ENCODE measurements at places on chromosomes 3 and 15.
A peak's percentile ranks its signal among the peaks of the same experiment; 100 is the strongest.

DNA sequence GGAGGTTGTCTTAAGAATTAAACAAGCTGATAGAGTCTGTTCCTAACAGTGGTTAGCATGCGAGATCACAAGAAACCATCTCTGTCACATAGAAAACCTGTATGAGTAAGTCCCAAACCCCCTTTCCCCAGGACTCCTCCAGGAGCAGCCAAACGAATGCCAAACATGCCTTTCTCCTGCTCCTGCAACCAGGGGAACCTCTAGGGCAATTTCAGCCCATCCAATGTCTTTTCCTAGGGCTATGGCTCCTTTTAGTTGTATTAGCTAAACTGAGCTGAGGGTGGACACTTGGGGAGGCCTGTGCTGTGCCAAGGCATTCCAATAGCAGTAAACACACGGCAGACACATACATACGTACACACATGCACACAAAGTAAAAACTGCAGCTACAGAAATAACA is 36.5 kb upstream of the TIMP4 start:
- H3K36me3 ChIP-seq = no peaks in the 10 kb centered on the region
- no peaks in the 10 kb centered on the region for H3K27me3 ChIP-seq
- H3K4me1 ChIP-seq = no peaks in the 10 kb centered on the region
- no peak overlapping the region for H3K27ac ChIP-seq
- DNase-seq = no peak
- H3K4me3 ChIP-seq = no peak overlapping the region

DNA sequence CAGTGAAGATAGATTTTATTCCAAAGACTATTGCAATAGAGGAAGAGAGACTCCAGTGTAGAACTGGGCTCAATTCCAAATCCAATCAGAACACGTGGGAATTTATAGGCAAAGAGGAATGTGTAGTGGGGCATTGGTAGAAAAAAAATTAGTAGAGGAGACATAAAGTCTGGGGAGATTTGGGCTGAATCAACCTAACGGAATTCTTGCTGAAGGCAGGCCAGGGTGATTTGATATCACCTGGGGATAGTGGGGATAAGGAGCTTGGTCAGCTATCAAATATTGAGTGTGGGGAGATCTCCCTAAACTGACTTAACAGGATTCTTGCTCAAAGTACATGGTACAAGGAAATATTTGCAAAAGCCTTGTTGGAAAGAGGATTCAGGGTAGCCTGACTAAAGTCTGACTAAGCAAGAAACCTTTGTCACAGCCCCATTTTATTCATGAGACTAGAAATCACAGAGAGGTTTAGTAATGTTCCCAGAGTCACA is 29.6 kb downstream of the SST start:
- no peaks in the 10 kb centered on the region for H3K4me1 ChIP-seq
- no peaks in the 10 kb centered on the region for H3K36me3 ChIP-seq
- no peaks in the 10 kb centered on the region for H3K27me3 ChIP-seq
- no peak for DNase-seq
- H3K4me3 ChIP-seq = no peak overlapping the region

GRCh38 chr3:170508839-170509238 is 77.0 kb downstream of the SLC7A14 start:
- no peaks in the 10 kb centered on the region for H3K36me3 ChIP-seq
- no peaks in the 10 kb centered on the region for H3K27me3 ChIP-seq
- no peak for DNase-seq
- H3K27ac ChIP-seq = no peak overlapping the region
- H3K4me1 ChIP-seq = no peaks in the 10 kb centered on the region
- no peak overlapping the region for H3K4me3 ChIP-seq

- no peak for DNase-seq
- H3K27me3 ChIP-seq = no peaks in the 10 kb centered on the region
- no peak overlapping the region for H3K27ac ChIP-seq
- H3K36me3 ChIP-seq = no peaks in the 10 kb centered on the region
- no peak overlapping the region for H3K4me3 ChIP-seq
These were observed 14.3 kb downstream of the TOMM70 start for GRCh38 chr3:100386437-100387074.

GRCh38 chr3:16849795-16850194 is 35.0 kb upstream of the PLCL2 start:
- H3K27me3 ChIP-seq = no peaks in the 10 kb centered on the region
- peak overlapping the region; percentile 54 for H3K27ac ChIP-seq
- H3K4me3 ChIP-seq = peak overlapping the region; percentile 14
- no peaks in the 10 kb centered on the region for H3K36me3 ChIP-seq

DNA sequence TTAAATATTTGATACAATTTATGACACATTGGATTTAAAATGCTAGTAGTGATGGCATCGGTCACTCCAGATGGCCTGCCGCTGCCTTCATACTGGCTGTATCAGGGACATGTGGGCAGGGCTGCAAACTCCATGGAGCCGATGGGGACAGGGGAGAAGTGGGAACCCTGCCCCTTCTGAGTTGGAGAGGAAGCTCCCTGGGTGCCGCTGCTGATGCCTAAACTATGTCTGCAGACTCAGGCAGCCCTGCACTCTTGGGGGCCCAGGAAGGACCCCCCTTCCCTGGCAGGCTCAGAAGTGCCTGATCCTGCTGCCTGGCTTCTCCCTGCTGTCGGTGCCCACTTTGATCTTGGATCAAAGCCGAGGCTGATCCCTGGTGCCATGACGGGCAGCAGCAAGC is 1522.1 kb downstream of the OTOL1 start:
- no peak for DNase-seq
- H3K4me3 ChIP-seq = no peak overlapping the region
- no peaks in the 10 kb centered on the region for H3K4me1 ChIP-seq
- H3K27ac ChIP-seq = no peak overlapping the region

GRCh38 chr3:30672287-30672735 is 65.9 kb downstream of the TGFBR2 start:
- peaks cover 85% of the 10 kb centered on the region for H3K4me1 ChIP-seq
- H3K27me3 ChIP-seq = no peaks in the 10 kb centered on the region
- DNase-seq = no peak

GRCh38 chr3:197186887-197187588 is 111.4 kb downstream of the DLG1 start:
- no peak overlapping the region for H3K27ac ChIP-seq
- H3K4me3 ChIP-seq = no peak overlapping the region
- peak; percentile 49 for DNase-seq
- H3K27me3 ChIP-seq = no peaks in the 10 kb centered on the region
- no peaks in the 10 kb centered on the region for H3K4me1 ChIP-seq

Measured in naive thymus-derived CD4-positive, alpha-beta T cell (primary cell).